ENCODE measurements at places on chromosomes 12 and 14. TPM values are rescaled to one million over a fixed set of nuclear protein-coding genes. Genes with fewer than 3 reads are reported as not detected.

USP44 gene
- total RNA-seq = not detected

COCH gene
- not detected for total RNA-seq

TSPAN19 gene
- not detected for total RNA-seq

DNA sequence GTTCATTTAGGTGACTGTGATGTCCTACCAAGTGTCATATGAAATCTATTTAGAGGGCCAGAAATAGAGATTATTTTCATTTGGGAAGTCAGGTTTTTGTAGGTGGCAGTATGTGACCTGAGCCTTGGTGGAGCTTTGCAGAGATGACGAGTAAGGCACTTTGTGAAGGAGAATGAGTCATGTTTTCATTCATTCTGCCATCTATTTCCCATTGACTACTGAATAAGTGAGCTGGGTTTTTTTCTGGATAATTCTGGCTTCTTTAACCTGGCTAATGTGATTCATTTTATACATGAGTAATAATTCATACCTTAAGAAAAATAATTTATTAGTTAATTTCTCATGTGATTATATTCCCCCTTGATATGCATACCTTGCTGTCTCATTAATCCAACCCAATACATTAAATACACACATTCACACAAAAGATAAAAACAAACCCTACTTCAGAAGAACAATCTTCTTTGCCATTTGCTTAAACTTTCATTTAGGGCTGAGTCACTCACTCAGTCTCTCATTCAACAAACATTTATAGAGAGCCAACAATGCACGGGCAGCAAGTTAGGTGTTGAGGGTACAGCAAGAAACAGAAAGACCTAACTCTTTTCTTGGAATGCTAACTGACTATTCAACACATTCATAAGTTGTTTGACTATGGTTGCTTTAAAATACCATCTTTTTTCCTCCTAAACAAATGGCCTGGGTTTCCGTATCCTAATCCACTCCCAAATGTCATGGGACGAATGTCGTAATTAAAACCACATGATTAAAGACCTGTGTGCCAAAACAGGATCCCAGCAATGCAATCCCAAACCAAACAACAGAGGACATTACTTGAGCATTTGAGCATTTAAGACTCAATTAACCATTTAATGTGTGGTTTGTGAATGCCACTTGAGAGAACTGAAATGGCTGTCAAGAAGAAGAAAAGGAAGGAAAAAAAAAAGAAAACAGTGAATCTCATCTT, 78.0 kb downstream of the KITLG start:
- no peaks in the 10 kb centered on the region for H3K4me1 ChIP-seq
- no peaks in the 10 kb centered on the region for H3K27me3 ChIP-seq
- DNase-seq = no peak

DNA sequence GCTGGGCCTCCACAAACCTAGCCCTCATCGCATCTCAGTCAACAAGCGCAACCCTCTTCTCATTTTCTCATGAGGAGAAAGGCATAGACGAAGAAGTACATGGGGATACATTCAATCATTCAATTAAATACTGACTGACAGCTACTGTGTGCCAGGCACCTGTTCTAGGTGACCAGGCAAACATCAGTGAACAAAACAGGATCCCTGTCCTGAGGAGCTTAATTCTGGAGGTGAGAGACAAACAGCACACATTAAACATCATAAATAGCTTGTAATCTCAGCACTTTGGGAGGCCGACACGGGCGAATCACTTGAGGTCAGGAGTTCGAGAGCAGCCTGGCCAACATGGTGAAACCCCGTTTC, 362 bp upstream of the ACYP1 start:
- no peak for DNase-seq
- no peak overlapping the region for H3K27ac ChIP-seq
- no peaks in the 10 kb centered on the region for H3K27me3 ChIP-seq

GRCh38 chr12:11344500-11344899, 34.3 kb upstream of the PRB4 start:
- no peak for DNase-seq
- no peaks in the 10 kb centered on the region for H3K27me3 ChIP-seq
- H3K4me3 ChIP-seq = no peak overlapping the region

DNA sequence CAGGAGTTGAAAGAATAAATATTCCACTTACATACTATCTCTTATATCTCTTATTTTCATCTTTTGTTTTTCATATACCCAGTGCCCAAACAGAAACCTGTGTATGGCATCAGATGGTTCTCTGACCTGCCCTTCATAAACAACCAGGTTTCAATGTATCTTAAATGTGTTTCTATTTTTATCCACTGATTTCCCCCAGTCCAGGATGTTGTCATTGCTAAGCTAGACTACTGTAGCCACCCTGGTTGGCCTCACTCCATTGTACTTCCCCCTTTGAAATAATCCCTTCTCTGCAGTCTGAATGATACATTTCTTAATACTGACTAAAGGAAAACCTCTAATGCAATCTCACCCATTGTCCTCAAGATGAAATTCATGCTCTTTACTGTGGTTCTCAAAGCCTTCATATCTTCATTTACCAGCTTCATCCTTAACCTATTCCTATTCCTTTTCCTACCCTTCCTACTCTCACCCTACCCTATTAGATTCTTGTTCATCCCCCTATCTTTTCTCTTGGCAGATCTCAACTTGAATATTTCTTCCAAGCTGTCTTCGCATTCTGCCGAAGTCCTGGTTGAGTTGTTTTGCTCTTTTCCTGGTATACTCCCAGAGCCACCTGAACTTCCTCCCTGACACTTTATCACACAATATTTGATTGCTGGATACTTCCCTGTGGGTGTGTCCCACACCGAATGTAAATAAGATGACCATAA, 312.4 kb downstream of the FOXG1 start:
- H3K36me3 ChIP-seq = no peaks in the 10 kb centered on the region
- H3K4me1 ChIP-seq = no peaks in the 10 kb centered on the region
- no peak for DNase-seq
- no peaks in the 10 kb centered on the region for H3K27me3 ChIP-seq

GRCh38 chr12:124347335-124347734, 52.4 kb downstream of the RFLNA start:
- H3K27ac ChIP-seq = no peak overlapping the region
- no peak overlapping the region for H3K4me3 ChIP-seq
- no peak for DNase-seq
- H3K36me3 ChIP-seq = peaks cover 5% of the 10 kb centered on the region
- H3K4me1 ChIP-seq = peaks cover 2% of the 10 kb centered on the region
- H3K27me3 ChIP-seq = no peaks in the 10 kb centered on the region

- no peak overlapping the region for H3K27ac ChIP-seq
- no peak overlapping the region for H3K4me3 ChIP-seq
- no peak for DNase-seq
Measured at GRCh38 chr12:14795028-14795448, 8.2 kb downstream of the WBP11 start.

GRCh38 chr14:90700933-90701776, 115.1 kb downstream of the TTC7B start:
- H3K4me3 ChIP-seq = no peak overlapping the region
- no peak overlapping the region for H3K27ac ChIP-seq
- peaks cover 33% of the 10 kb centered on the region for H3K4me1 ChIP-seq
- H3K27me3 ChIP-seq = no peaks in the 10 kb centered on the region
- no peak for DNase-seq

DNA sequence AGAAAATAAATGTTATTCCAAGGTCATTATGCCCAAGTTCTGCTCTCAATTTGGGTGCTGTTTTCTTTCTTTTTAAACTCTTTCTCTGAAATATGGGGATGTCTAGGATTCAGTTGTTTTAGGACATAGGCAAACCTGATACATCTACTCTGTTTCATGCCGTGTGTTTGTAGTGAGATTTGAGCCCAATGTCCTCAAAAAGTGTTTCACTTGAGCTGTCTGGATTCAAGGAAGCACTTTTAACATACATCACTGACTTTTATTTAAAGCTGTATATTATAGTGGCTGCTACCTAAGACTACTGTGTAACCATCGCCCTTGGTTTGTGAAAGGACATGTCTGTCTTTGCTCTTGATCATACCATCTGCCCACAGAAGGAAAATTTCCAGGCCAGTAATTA, 709.3 kb upstream of the STXBP6 start:
- no peaks in the 10 kb centered on the region for H3K36me3 ChIP-seq
- no peak overlapping the region for H3K4me3 ChIP-seq
- no peaks in the 10 kb centered on the region for H3K27me3 ChIP-seq
- DNase-seq = no peak
- H3K27ac ChIP-seq = no peak overlapping the region
- H3K4me1 ChIP-seq = no peaks in the 10 kb centered on the region

GRCh38 chr12:12007001-12007712, 63.6 kb upstream of the BCL2L14 start:
- H3K4me3 ChIP-seq = no peak overlapping the region
- no peak for DNase-seq
- no peaks in the 10 kb centered on the region for H3K36me3 ChIP-seq
- H3K27ac ChIP-seq = no peak overlapping the region

- H3K27ac ChIP-seq = no peak overlapping the region
- H3K36me3 ChIP-seq = no peaks in the 10 kb centered on the region
- H3K27me3 ChIP-seq = no peaks in the 10 kb centered on the region
- no peak for DNase-seq
Measured at GRCh38 chr14:46248001-46248630, 403.5 kb downstream of the RPL10L start.

DNA sequence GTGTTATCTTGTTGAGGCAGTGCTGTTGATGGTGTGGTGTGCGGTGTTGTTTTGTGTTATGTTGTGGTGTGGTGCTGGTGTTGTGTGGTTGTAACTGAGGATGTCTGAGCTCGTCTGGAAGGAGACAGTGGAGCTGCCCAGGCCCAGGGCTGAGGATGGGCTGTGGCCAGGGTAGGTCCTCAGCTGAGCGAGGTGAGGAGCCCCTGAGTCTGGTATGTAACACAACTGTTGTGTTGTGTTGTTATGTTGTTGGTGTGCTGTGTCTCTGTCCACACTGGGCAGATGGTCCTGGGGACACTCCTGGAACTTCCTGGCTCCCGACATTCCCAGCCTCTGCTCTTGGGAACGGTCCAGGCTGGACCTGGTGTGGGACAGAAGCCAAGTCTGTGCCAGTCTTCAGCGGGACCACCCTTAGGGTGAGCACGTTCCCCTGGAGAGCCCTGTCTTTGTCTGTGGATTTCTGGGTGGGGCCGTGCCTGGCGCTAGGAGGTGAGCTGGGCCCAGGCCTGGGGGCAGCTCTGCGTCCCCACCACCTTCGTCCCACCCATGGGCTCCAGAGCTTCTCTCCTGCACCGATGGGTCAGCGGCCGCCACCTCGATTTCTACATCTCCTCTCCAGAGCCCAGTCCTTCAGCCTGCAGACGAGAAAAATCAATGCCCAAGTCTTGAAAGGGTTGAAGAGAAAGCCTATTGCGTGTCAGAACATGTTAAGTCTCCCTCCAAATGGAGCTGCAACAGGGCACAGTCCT, 27.4 kb upstream of the SFSWAP start:
- no peaks in the 10 kb centered on the region for H3K36me3 ChIP-seq
- no peak overlapping the region for H3K4me3 ChIP-seq
- DNase-seq = no peak

DNA sequence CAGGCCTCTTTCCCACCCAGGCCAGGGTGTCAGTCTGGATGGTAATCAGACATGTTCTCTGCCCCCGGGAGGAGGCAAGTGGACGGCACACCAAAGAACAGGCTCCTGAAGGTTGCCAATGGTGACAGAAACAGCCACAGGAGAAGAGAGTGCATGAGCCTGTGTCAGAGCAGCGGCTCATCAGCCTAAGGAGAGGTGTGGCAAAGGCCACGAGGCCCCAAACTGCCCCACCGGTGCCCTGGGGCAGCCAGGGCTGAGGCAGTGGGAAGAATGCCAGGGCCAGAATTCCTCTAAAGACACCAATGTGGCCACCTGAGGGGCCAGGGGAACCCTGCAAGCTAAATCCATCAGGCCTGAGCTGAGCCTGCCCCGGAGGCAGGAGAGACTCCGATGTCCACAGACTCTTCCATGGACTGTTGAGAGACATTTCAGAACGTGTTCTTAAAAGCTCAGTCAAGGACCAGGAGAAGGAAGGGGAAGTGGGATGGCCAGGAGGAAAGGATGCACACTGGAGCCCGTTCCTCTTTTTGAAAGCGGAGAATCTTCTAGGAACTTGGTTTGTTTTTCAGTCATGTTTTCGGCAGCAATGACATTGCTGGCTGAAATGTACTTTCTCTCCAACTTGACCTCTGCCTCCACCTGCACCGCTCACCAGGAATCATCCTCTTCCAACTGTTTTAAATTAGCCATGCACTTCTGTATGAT, 176.3 kb upstream of the FKBP4 start:
- H3K4me3 ChIP-seq = no peak overlapping the region
- H3K27me3 ChIP-seq = no peaks in the 10 kb centered on the region
- no peaks in the 10 kb centered on the region for H3K36me3 ChIP-seq

DNA sequence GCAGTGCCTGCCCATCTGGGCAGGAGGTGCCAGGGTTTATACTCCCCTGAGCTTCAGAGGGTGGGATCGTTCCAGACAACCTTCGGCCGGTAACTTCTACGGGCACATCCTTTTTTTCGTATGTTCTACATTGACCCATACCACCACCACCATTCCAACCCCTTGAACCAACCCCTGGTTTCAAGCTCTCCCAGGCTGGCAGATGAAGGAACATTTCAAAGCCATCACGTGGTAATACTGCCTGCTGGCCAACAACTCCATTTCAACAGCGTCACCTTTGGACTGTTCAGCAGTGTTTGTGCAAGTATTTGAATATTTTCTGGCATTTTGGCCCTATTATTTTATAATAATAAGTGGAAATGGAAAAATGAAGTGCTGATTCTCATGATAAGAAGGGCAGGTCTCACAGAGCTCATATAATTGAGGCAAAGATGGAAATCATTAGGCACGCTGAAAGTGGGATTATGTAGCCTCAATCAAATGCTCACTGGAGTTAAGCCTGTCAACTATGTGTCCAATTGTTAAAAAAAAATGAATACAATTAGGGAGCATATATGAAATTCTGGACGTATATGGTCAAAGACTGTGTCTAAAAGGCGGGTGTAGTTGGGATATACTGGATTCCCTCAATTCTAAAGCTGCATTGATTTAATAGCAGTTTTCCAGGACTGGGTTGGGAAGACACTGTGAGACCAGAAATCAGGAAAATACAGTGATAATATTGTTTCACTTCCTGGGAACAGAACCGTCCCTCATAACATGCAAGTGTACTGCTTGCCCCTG, 162.1 kb downstream of the ZFP36L1 start:
- H3K4me1 ChIP-seq = peaks cover 51% of the 10 kb centered on the region
- H3K27me3 ChIP-seq = no peaks in the 10 kb centered on the region
- peak overlapping the region; percentile 57 for H3K27ac ChIP-seq

GRCh38 chr12:91778938-91779400, 366.7 kb downstream of the BTG1 start:
- H3K27ac ChIP-seq = no peak overlapping the region
- H3K36me3 ChIP-seq = no peaks in the 10 kb centered on the region
- DNase-seq = no peak
- no peaks in the 10 kb centered on the region for H3K27me3 ChIP-seq
- H3K4me3 ChIP-seq = no peak overlapping the region

Data from right lobe of liver (tissue), 6 donors.